CD4-positive, alpha-beta T cell treated with Interleukin-2 at 100 ng/mL for 4 hours (primary cell): ENCODE measurements at places on chromosomes 1 and 21.
A peak's percentile ranks its signal among the peaks of the same experiment; 100 is the strongest.

GRCh38 chr1:233357595-233358397 is 30.3 kb downstream of the MAP3K21 start:
- DNase-seq, result no peak

DNA sequence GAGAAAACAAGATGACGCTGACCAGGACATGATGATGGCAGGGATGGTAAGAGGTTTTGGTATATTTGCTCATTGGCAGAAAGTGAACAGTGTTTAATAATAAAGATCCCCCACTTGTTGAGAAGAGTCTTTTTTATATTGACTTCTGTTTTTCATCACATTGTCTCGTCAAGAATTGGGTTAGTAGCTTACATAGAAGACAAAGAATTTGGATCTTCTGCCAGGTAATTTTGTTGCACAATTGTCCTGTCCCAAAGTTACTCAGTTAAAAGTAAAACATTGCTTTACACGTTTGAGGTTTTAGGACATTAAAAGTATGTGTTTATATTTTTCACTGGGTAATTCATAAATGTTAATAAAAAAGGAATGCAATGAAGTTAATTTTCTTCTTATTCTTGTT is 48.3 kb upstream of the LAMC2 start:
- no peak for DNase-seq

DNA sequence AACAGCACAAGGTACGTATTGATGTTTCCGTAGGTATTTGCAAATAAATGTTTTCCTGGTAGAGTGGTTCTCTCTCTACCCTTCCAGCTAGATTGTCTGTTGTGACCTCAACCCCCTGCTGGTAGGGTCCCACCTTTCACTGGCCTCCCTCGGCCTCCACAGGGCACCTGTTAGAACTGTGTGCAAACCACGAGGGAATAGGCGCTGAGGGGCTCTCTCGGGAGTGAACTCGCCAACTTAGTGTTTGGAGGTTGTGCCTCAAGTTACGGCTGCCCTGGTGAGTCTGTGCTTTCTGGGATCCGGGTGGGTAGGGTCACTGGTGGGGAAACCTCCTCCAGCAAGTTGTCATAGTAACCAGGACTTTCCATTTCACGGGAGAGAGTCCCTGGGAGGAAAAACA is 204.7 kb upstream of the EDN2 start:
- no peak for DNase-seq

GRCh38 chr1:226133504-226134123 is 52.9 kb downstream of the ACBD3 start:
- DNase-seq, result no peak

DNA sequence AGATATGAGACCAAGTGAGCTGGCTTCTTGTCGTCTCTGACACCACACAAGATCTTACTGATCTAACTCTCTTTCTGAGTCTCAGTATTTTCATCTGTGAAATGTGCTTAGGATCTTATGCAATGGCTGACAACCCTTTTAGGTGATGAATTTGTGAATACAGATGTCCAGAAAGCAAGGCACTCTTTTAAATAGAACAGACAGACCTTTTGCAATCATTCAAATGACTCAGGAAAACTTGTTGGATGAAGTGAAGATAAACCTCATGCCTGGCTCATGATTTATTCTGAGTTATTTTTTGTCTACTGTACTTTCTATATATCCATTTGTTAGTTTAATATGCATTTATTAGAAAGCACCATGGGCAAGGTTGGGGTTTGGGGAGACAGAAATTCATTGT is 411.3 kb downstream of the PTPRU start:
- no peak for DNase-seq

GRCh38 chr1:25253911-25254310 is 6.7 kb upstream of the RSRP1 start:
- no peak for DNase-seq

DNA sequence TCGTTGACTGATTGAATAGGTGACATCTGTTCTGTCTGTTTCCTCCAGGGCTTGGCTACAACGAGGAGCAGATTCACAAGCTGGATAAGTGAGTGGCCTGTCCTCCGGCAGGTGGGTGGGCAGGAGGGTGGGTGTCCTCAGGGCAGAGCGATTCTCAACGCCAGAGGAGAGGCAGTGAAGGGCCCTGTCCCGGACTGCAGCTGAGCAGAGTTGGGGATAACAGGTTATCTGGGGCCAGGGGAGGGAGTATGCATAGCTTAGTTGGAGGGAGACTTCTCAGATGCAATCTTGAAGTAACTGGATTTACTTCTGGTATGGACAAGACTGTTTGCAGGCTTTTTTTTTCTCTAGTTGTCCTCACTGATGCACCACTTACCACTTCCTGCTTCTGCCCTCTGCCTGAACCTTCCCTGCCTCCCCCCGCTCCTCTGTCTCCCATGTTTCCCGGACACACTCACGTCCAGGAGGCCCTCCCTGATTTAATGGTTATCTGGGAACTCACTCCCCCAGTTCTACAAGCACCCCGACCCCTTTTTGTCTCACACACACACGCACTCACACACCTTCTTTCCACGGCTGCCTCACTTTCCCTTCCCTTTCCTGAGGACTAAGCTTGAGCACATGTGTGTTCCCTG is 16.4 kb upstream of the RASSF5 start:
- DNase-seq, result no peak

DNA sequence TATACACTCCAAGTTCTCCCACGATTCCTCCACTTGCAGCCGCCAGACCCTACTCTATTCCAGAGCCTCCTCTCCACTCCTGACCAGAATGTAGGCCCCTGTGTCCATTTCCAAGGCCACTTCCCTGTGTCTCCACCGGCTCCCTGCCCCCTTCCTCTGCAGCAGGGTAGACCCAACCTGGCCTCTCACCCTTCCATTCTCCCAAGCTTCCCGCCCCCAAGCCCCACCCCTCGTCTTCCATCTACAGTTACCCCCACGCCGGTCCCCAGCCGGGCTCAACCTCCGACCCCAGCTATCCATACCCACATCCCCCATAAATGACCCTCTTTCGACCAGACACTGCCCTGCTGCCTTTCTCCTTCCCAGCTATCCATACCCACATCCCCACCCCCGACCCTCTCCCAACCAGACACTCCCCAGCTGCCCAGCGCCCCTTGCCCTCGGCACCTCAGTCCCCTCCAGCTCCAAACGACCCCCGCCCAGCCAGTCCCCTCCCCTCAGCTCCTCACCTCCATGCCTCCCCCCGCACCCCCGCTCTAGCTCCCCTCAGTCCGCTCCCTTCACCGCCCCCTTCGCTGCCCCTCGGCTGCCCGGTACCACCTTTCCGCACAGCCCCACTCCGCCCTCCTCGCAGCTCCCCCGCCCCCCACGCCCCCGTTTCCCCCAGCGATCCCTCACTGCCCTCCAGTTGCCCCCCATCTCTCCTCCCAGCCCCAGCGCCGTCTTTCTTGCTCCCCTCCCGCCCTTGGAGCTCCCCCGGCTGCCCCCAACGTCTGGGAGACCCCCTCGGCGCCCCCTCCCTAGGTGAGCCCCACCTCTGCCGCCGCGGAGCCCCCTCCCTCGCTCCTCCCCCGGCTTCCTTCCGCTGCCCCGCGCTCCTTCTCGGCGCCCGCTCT is 670 bp downstream of the RAB3B start:
- DNase-seq, result no peak

DNA sequence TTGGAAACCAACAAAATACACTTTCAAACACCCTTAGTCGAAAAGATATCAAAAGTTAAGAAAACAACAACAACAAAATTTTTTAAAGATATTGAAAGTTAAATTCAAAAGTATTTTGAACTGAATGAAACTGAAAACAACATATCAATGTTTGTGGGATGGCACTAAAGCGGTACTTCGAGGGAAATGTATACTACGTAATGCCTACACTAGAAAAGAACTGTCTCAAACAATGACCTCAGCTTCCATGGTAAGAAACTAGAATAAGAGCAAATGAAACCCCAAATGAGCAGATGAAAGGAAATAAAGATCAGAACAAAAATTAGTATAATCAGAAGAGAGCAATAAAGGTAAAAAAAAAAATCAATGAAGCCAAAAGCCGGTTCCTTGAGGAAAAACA is 6.1 kb downstream of the CBR1 start:
- no peak for DNase-seq

GRCh38 chr21:25670726-25671125 is 31.7 kb downstream of the JAM2 start:
- no peak for DNase-seq

DNA sequence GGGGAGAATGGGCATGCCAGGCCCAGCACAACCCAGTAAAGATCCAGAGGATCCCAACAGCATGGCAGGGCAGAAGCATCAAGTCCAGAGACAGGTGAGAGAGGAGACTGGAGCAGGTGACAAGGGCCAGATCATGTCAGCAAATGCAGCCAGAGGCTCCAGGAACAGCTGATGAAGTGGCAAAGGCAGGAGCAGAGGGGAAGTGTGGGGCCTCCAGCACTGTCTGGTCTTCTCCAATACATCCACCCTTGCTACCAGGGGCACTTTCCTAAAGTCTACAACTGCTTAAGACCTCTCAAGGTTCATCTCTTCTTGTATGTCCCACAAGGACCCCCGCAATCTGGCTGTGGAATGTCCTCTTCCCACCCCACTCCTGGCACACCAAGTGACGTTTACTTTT is 17.4 kb downstream of the FAM163A start:
- DNase-seq, result no peak

- no peak for DNase-seq
Measured at GRCh38 chr1:213539464-213539863, 448.3 kb upstream of the PROX1 start.

- DNase-seq, result no peak
Measured at GRCh38 chr1:228123505-228123904, 14.4 kb upstream of the MRPL55 start.

DNA sequence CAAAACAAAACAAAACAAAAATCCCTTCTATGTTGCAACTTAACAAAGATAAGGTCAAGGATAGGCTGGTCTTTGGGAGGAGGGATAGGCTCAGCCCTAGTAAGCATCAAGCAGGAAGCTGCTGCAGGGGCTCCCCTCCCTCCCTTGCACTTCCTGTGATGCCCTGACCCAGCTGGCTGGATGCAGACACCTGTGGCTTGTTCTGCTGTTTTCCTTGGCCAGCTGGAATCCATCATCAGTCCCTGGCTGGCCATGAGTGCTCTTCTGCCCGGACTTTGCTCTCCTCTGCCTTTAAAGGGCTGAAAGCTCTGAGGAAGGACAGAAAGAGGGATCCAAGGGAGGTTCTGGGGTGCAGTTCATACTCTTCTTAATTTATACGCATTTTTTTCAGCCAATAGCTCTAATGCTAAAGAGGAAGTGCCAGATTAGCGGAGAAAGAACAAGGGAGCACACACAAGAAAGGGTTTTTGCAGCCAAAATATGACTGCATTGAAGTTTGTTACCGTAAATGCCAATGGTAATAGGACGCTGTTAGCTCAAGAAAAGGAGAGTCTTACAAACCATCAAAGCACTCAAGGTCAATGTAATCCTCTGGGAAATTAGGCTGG is 19.9 kb upstream of the UBE2U start:
- no peak for DNase-seq

DNA sequence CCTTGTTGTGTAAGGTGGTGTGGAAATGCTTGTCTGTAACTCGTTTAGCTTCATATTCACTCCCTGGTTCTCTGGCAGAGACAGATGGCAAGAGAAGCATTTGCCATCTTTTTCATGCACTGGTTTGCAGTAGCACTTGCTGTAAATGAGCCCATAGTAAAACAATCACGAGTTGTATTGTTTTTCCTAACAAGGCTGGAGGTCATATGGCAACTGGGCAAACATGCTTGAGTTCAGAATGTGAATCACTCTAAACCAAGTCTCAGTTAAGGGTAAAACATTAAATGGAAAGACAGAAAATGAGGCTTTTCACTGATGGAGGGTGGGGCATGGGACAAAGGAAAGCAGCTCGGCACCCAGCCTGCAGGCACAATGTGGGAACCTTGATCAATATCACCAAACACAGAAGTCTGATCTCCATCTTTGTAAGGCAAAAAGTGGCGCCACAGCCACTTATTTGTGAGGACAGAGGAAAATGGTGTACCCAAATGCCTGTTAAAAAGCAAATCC is 26.5 kb upstream of the LPAR3 start:
- no peak for DNase-seq

DNA sequence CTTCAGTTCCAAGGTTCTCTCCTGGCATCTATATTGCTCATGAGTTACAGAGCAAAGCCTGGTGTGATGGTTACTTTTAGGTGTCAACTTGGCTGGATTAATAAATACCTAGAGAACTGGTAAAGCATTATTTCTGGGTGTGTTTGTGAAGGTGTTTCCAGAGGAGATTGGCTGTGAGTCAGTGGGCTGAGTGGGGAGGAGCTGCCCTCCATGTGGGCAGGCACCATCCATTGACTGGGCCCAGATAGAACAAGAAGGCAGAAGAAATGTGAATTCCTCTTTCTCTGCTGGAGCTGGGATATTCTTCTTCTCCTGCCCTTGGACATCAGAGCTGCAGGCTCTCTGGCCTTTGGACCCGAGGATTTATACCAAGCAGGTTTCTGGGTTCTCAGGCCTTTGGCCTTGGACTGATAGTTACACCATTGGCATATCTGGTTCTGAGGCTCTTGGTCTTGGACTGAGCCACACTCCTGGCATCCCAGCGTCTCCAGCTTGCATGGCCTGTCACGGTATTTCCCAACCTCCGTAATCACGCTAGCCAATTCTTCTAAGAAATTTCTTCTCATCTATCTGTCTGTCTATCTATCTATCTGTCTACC is 44.5 kb downstream of the B3GALT5 start:
- no peak for DNase-seq

DNA sequence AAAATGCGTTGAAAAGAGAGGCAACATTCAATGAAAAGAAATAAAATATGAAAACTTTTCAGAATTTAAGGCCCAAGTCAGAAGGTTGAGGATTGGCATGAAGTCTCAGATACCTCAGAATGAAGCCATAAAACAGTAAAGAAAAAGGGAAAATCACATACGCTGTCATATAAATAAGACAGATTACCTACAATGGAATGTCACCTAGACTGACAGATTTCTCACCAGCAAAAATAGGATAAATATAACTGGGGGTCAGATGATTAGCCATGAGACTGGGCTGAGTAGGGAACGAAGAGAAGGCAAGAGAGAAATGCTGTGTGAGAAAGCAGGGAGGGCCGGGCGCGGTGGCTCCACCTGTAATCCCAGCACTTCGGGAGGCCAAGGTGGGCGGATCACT is 51.6 kb upstream of the DESI2 start:
- DNase-seq, result no peak

- DNase-seq, result no peak
Measured at GRCh38 chr1:16913181-16913832, 8.4 kb upstream of the CROCC start.

- DNase-seq, result no peak
Measured at GRCh38 chr1:204361341-204361771, 1.6 kb upstream of the PLEKHA6 start.

- DNase-seq, result no peak
Measured at GRCh38 chr1:56468518-56468917, 110.8 kb downstream of the PLPP3 start.

GRCh38 chr1:19336543-19336942 is 24.4 kb downstream of the SLC66A1 start:
- DNase-seq, result peak; percentile 10

DNA sequence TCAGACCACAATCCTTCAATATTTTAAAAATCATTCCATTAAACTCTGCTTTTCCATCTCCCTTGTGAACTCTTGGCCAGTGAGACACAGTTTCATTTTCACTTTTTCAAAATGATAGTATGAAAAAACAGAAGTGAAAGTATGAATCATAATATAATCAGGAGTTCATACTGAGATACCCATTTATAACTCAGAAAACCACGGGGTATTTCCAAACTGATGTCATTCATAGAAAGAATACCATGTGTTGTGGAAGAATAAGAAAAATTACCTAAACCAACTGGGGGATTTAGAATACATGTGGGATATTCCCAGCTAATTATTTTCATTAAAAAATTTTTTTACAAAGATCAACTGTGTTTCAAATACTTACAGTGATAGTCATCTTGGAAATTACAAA is 149.9 kb downstream of the MRPL39 start:
- peak; percentile 73 for DNase-seq
